ENCODE measurements at places on chromosomes 12 and 14.
A peak's percentile ranks its signal among the peaks of the same experiment; 100 is the strongest.

DNA sequence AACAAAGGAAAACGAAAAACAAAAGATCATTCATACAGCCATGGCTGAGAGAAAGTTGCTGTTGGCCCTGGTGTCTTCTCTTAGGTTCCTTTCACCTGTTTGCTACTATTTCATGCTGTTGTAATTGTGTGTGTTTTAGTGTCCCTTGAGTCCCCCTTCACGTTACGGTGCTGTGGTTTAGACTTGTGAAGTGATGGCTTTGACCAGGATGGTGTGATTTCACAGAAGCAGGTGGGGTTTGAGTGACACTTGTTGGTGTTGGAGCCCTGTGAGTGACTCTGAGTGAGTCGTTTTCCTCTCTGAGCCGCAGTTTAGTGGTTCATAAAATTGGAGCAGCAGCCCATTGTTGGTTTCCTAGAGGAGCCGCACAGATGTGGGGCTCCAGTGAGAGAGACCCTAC is 635.4 kb downstream of the VRK1 start:
- peak; percentile 81 for DNase-seq

- DNase-seq, result no peak
Measured at GRCh38 chr12:131203666-131204415, 250.1 kb downstream of the ADGRD1 start.

DNA sequence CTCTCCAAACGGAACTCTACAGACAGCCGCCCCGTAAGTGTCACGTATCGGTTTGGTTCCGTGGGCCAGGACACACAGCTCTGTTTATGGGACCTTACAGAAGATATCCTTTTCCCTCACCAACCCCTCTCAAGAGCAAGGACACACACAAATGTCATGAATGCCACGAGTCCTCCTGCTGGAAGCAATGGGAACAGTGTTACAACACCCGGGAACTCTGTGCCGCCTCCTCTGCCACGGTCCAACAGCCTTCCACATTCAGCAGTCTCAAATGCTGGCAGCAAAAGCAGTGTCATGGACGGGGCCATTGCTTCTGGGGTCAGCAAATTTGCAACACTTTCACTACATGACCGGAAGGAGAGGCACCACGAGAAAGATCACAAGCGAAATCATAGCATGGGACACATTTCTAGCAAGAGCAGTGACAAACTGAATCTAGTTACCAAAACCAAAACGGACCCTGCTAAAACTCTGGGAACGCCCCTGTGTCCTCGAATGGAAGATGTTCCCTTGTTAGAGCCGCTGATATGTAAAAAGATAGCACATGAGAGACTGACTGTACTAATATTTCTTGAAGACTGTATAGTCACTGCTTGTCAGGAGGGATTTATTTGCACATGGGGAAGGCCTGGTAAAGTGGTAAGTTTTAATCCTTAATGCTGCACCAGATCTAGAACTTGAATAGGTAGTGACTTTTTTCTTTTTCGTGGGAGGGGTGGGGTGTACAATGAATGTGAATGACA is 69.7 kb downstream of the WDR20 start:
- DNase-seq, result no peak

- DNase-seq, result no peak
Measured at GRCh38 chr12:67579662-67580003, 68.9 kb upstream of the DYRK2 start.

GRCh38 chr14:96037891-96038557 is 1.1 kb upstream of the C14orf132 start:
- no peak for DNase-seq

DNA sequence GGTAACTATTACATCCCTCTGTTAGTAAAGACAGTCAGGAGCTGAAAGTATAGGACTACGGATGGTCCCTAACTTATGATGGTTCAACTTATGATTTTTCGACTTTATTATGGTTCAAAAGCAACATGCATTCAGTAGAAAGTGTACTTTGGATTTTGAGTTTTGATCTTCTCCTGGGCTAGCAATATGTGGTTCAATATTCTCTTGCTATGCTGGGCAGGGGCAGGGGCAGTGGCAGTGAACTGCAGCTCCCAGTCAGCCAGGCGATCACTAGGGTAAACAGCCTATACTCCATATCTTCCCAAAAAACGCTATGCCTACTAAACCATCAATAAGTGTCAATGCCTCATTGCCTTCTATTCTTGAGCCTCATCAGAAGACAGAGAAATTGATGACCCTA is 292.7 kb downstream of the EMP1 start:
- DNase-seq, result no peak

GRCh38 chr12:32895688-32896431 is 717 bp downstream of the PKP2 start:
- no peak for DNase-seq

GRCh38 chr14:34347683-34348082 is 114.4 kb downstream of the SPTSSA start:
- no peak for DNase-seq

DNA sequence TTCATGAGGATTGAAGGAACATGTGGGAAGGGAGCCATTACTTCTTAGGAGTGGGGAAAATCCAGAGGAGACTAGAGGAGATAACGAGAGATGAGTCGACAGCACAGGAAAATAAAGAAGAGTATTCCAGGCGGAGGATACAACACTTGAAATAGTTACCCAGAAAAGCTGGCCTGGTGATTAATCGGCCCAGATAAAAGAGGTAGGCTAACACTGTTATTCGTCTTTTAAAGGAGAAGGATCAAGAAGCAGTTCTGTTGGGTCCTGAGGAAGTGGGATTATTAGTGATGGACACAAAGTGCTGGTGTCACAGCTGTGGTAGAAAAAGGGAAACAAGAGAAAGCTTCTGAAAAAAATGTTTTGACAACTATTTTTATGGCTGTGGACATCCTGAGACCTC is 425.3 kb downstream of the ZFP36L1 start:
- DNase-seq, result no peak

DNA sequence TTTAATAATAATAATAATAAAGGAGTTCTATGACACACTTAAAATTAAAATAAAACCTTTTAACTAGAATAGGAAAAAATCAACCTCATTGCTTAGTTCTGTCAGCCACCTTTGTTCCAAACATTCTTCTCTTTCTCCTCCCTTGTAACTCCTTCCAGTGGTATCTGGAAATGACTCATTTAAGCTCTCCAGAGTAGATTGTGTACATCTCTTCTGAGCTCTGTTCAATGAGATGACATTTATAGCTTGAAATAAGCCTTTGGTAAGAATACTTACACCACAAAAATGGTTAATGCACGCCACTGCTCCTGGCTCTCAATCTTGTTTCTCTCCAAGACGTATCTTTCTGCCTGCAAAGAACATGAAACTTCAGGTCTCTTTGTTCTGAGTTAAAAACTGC is 70.3 kb downstream of the STAB2 start:
- DNase-seq, result no peak

DNA sequence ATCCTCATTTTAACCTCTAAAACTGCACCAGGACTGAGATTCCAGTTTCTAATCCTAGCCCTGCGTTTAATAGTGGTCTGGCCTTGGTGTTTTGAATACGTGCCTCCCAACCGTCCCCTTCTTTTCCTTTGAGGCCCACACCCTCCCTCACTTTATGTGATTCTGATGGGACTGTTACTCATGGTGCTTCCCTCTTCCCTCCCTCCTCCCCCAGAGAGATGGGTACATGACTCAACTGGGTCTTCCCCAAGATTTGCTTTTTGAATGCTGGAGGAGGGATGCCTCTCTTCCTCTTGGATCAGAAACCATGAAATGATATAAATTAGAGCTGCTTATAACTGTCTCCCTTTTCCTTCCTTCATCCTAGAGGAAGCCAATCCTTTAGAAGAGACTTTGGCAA is 8.2 kb upstream of the PPP2R5E start:
- DNase-seq, result no peak

- DNase-seq, result no peak
Measured at GRCh38 chr14:34120185-34120977, 169.5 kb upstream of the EGLN3 start.

GRCh38 chr12:67837876-67838275 is 151.4 kb upstream of the IFNG-AS1 start:
- no peak for DNase-seq

GRCh38 chr12:27817766-27818165 is 37.7 kb upstream of the MANSC4 start:
- DNase-seq, result no peak

DNA sequence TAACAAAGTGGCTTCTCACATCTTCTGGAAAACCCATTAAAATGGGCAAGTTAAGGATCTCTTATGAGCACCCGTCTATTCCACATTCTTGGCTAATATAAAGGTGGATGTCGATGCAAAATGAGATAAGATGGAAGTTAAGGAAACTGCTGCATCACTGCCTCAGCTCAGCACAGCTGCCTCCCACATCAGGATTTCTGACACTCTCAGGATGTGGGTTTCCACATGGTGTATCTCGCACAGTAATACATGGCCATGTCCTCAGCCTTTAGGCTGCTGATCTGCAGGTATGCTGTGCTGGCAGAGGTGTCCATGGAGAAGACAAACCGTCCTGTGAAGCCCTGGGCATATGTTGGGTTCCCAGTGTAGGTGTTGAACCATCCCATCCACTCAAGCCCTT is 1348.0 kb downstream of the TMEM121 start:
- no peak for DNase-seq

- DNase-seq, result no peak
Measured at GRCh38 chr14:96194657-96195431, 9.8 kb upstream of the BDKRB2 start.

GRCh38 chr12:98280152-98280551 is 235.2 kb upstream of the TMPO start:
- no peak for DNase-seq

- no peak for DNase-seq
Measured at GRCh38 chr14:67646131-67646530, 26.4 kb downstream of the ARG2 start.

- DNase-seq, result no peak
Measured at GRCh38 chr12:43214166-43214565, 337.8 kb downstream of the ADAMTS20 start.

GRCh38 chr12:5624486-5625272 is 192.8 kb downstream of the NTF3 start:
- DNase-seq, result no peak

- no peak for DNase-seq
Measured at GRCh38 chr12:13386323-13387039, 190.0 kb downstream of the EMP1 start.

DNA sequence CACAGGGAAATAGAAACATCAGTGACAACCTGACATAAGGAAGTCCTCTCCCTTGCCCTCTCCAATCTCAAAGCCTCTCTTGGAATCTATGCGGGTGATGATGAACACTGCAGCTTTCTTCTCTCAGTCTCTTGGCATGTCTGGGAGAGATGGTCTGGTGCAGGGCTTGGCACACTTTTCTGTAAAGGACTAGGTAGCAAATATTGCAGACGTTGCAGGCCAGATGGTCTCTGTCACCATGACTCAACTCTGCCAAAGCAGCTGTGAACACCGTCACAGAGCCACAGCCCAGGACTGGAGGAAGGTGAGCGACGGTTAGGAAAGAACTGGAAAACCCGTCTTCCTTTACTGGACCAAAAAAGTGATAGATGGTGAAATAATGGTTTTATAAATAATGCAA is 591.0 kb upstream of the TMEM132C start:
- DNase-seq, result no peak

- peak; percentile 64 for DNase-seq
Measured at GRCh38 chr12:30822385-30823155, 67.8 kb upstream of the CAPRIN2 start.

GRCh38 chr14:68145036-68145435 is 325.5 kb downstream of the RAD51B start:
- no peak for DNase-seq

DNA sequence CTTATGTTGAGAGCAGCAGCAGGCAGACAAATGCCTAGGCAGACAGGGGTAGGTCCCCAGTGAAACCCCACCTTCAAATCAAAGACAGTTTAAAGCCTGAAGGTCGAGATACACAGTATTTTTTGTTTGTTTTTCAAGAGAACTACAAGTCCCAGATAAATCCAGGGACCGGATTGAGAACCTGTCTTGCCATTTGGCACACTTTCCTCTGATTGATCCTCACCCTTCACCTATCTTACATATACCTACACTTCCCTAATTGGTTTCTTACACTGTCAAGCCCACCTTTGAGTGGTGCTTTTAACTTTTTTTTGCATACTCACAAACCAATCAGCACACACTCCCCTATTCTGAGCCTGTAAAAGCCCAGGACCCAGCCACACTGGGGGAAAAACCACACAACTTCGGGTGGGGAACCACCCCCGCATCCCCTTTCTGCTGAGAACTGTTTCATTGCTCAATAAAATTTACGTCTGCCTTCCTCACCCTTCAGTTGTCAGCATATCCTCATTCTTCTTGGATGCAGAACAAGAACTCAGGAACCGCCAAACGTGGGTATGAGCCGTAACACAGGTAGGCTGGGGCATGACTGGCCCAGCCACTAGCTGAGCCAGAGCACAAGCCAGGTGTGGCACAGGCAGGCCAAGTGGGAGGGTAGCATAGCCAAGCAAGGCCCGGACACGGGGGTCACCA is 11.1 kb downstream of the DICER1 start:
- DNase-seq, result peak; percentile 84

- no peak for DNase-seq
Measured at GRCh38 chr14:56224229-56224628, 106.0 kb downstream of the PELI2 start.

GRCh38 chr14:93930989-93931307 is 3.8 kb downstream of the FAM181A start:
- no peak for DNase-seq

DNA sequence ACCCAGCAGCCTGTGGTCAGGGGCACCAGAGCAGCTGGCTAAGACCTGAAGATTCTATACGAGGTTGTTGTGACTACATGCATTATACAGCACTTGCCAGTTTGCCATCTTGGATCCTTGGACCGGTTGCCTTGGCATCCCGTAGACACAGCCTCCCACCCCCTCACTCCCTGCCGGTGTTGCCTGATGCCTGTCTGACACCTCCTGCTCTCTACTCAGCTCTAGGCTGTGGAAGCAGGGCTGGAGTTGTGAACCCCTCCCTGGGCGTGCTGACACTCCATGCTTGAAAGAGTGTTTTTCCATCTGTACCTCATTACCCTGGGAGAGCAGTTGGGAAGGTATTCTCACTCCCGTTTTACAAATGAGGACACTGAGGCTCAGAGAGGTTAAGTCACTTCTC is 2.5 kb downstream of the CHGA start:
- no peak for DNase-seq

GRCh38 chr12:66900616-66901015 is 221.7 kb upstream of the GRIP1 start:
- DNase-seq, result no peak

DNA sequence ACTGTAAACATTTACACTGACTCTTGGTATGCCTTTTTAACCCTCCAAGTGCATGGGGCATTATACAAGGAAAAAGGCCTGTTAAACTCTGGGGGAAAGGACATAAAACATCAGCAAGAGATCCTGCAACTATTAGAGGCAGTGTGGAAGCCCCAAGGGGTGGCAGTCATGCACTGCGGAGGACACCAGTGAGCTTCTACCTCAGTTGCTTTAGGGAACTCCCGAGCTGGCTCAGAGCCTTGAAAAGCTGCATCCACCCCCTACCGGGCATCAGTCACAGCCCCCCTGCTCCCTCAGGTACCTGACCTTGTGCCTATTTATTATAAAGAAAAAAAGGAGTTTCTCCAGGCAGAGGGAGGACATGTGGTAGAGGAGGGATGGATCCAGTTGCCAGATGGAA is 695.6 kb upstream of the LMO3 start:
- DNase-seq, result no peak

GRCh38 chr14:22884076-22884737 is 1.2 kb downstream of the REM2 start:
- DNase-seq, result no peak

GRCh38 chr14:79418649-79419415 is 792.5 kb downstream of the DIO2 start:
- no peak for DNase-seq

Data from natural killer cell treated with Interleukin-12 subunit alpha and Interleukin-12 subunit beta and Interleukin-15 and Interleukin-18, amount 100 ng/mL, for 72 hours (primary cell).